HL-60 (cell line): ENCODE measurements at places on chromosomes 13 and 19.
A peak's percentile ranks its signal among the peaks of the same experiment; 100 is the strongest.

DNA sequence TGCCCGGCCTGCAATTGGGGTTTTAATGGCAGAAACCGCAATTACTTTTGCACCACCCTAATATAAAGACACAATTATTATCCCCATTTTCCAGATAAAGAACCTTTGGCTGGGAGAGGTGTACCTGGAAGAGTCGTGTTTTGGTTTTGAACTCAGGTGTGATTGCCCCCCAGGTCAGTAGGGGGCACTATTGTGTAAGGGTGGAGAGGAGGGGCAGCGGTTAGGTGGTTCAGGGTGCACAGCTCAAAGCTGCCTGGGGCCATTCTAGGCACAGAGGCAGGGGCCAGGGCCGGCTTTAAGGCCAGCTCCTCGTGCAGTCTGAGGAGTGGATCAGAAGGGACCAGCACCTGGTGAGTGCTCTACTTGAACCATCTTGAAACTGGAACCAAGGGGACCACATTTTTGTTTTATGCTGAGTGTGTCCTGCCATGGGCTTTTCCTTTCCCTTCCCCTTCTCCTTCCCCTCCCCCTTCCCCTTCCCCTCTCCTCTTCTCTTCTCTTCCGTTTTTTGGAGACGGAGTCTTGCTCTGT, 5.8 kb upstream of the FCGRT start:
- peak; percentile 72 for DNase-seq

DNA sequence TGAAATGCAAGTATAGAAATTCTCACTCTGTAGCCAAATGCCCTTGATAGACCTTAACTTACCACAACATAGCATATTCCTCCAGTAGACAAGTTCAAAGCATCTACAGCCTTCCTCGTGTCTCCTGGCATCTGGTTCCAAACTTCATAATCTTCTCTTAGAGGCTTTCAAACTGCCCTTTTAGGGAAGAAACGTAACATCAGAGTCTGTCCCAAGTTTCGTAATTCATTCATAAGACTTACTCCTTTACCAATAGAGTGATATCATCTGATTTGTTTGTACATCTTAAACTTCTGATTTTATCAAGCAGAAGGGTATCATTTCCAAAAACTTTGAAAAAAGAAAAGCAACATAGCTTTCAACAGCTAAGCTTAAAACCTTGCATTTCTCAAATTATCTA, 137.4 kb downstream of the SPRY2 start:
- DNase-seq = no peak

GRCh38 chr19:53102756-53103233, 427 bp downstream of the ZNF160 start:
- peak; percentile 30 for DNase-seq

GRCh38 chr13:112703449-112704284, 13.8 kb downstream of the ATP11A start:
- DNase-seq = no peak

DNA sequence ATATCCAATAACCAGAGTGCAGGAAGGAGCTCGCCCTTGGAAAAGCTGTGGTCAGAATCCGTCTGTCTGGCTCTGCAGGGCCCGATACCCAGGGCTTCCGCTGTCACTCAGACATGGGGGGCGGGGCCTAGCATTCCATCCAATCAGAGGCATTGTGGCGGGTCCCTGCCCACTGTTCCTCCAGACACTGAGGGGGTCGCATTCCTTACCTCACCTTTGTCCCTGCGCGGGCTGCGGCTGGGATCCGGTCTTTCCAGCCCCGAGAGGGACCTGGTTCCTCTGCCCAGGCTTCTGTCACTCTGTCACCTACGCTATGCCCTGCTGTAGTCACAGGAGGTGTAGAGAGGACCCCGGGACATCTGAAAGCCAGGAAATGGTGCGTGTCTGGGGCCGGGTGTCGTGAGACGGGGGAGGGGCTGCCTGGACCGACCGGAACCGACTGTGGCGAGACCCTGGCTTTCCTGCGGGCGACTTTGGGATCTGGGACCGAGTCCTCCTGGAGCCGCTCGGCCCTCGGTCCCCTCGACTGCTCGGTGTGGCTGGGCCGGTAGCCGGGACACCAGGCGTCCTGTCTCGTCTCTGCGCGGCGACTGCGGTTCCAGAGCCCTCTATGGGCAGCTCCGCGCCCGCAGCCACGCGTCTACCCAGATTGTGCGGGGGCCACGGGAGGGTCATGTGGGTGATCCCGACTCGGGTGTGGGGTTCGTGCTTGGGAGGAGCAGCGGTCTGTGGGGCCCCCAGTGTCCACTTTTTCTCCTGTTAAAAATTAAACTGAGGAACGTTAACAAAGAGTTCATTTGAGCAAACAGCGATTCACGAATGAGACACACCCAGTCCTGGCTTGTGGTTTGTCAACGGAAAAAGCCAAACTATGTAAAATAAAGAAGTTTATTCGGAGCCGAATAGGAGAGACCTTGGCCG, at the start of gene ZNF69:
Gene ZNF69, plus strand, starts transcription at position 172 of the 921 bp plus-strand sequence. Its CDS starts 142 bp downstream, at position 314.
- no peak for DNase-seq

- DNase-seq = peak; percentile 67
Measured at GRCh38 chr19:33299051-33299688, 3.2 kb downstream of the CEBPA start.

DNA sequence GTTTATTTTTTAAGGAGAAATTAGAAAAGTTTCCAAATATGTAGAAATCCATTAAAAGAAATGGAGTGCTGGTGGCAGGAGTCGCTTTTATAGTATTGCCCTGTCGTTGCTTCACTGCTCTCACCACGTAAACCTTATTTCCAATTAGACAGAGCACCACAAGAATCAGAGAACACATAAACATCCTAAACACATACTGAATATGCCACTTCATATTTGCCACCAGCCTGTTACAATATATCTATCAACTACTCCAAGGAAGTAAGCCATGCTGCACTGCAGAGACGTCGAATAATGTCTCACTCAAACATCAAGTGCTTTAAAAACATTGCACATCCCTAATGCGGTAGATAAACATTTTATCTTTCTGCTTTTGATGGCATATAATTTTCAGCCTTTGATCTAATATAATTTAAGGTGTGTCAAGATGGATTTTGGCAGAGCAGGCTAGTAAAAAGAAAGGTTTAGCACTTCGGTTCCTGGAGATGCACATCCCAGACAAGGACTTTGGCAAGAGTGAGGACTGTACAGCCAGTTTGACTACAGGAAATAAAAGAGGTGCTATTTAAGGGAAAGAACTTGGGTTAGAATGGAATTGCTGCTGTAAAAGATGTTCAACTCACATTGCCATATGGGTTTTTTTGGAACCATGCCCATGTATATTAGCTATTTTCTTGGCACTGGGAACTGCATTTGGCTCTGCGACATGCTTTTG, 932.3 kb downstream of the EFNB2 start:
- DNase-seq = no peak

GRCh38 chr19:58033741-58034476, at the start of gene ZSCAN1:
Gene ZSCAN1 (plus strand): TSS chr19:58034025. CDS start chr19:58037837, 3,812 bp downstream.
- no peak for DNase-seq

- peak; percentile 43 for DNase-seq
Measured at GRCh38 chr19:35044317-35045117, 3.0 kb downstream of the HPN start.

GRCh38 chr13:48906200-48906599, 69.5 kb upstream of the FNDC3A start:
- DNase-seq = no peak

GRCh38 chr13:84137292-84137691, 255.0 kb upstream of the SLITRK1 start:
- DNase-seq = no peak

DNA sequence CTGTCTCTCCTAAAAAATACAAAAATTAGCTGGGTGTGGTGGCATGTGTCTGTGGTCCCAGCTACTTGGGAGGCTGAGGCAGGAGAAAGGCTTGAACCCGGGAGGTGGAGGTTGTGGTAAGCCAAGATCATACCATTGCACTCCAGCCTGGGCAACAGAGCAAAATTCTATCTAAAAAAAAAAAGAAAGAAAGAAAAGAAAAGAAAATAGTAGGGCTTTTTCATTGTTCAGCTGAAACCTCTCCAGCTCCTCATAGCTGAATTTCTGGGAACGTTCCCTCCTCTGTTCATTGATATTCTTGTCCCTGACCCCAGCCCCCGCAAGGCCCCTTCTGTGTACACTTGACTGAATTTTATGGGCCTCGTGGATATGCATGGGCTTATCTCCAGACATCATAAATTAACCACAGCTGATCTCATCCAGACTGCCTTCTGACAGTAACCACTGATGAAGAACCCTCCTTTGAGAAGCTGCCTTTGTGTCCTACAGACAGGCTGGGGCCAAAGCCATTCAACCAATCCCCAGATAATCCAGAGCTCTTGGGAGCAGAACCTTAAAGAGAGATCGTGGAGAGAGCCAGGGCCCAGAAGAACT, at the start of gene ELSPBP1:
Gene ELSPBP1, plus strand, starts transcription at position 424 of the 594 bp plus-strand sequence. CDS start 14,036 bp downstream, outside the sequence.
- no peak for DNase-seq

DNA sequence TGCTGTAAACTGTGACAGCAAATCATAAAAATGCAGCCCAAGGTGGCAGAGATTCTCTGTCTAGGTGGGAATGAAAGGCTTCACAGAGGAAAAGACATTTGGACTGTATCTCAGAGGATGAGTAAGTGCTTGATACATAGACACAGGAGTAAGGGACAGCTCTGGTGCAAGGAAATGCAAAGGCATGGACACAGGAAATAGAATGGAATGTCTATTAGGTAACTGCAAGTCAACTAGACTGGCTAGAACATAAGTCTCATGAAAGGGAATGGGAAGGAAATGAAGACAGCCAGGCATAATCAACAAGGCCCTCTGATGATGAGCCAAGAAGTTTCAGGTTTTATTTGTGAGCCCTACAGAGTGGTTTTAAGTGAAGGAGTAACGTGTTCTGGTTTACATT, 321.7 kb downstream of the SUCLA2 start:
- DNase-seq = no peak

- no peak for DNase-seq
Measured at GRCh38 chr13:110629735-110630134, 14.4 kb downstream of the NAXD start.

DNA sequence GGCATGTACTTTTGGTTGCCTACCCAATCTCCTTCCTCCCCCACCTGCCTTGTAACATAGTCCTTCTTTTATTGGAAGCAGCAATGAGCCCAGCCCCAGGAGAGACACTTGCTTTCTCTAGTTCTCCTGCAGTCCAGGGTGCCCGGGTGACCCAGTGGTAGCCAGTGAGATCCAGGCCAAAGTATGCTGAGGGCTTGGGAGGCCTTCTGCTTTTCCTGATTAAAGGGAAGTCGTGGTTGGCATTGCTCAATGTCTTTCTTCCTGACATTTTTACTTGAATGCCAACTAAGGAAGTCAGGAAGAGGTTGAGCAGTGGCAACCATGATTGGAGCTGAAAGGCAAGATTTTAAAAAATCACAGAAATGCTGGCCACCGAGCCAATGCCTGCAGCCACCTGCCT, 25.7 kb downstream of the CNMD start:
- DNase-seq = peak; percentile 75

DNA sequence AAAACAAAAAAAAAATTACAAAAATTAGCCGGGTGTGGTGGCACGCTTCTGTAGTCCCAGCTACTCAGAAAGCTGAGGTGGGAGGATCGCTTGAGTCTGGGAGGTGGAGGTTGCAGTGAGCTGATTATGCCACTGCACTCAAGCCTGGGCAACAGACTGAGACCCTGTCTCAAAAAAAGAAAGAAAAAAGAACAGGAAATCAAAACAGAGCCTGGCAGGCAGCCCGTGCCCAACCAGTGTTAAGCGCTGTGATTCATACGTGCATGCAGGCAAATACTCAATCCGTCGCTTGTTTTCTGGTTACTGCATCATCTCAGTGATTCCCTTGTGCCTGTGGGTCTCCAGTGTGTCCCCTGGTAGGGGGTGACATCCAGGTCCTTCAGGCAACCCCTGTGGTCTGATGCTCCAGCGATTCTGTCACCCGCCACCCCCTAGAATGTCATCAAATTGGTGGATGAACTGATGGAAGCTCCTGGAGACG, 18.1 kb downstream of the DDX39A start:
- no peak for DNase-seq

DNA sequence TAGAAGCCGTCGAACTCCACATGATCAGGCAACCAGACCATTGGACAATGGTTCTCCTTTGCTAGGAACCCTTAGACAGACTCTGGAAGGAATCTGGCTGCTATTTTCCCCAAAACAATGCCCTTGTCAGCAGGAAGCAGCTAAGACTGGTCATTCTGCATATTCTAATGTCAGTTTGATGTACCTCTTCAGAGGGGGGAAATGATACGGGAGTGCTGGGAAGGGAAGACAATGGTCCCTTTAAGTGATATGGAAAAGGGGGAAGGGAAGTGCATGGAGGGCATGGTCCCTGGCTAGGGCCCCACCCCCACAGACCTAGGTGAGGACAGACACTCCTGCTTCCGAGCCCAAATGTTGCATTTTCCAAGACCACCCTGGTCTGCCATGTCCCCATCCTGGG, 389.0 kb upstream of the SLITRK6 start:
- DNase-seq = no peak

GRCh38 chr13:51785712-51786424, 18.1 kb downstream of the DHRS12 start:
- no peak for DNase-seq

- DNase-seq = no peak
Measured at GRCh38 chr13:114103801-114104654, 28.4 kb downstream of the RASA3 start.

DNA sequence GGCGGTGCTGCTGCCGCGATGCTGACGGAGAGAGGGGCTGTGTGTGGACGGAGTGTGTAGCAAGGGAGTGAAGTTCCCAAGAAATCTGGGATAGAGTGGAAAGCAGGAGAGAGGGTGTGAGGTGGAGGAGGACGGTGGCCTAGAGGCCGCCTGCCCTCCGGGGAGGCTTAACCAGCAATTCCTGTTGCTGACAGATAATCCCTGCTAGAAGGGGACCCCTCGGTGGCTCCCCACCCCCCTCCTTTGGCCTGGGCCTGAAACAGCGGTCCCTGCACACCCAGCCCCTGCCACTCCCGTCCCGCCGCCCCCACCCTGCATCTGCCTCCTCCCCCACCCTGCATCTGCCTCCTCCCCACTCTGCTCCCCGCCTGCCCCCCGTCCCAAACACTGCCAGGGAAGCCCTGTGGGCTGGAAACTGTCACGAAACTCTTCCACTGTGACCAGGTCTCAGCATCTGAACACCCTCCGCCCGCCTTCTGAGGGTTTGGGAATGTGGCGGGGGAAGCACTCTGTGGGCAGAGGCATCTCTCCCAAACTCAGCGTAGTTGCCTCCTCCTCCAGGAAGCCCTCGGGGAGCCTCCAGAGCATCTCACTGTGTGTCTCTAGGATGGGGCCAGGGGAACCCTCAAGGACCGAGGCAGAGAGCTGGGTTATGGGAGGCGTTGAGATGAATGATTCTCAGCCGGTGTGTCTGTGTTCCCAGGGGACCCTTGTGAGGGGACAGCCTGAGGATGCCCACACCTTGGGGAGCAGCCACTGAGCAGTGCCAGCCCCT, 17.1 kb upstream of the MATK start:
- DNase-seq = no peak

GRCh38 chr13:61128850-61129645, 286.6 kb downstream of the PCDH20 start:
- no peak for DNase-seq

GRCh38 chr13:106277484-106278154, 257.8 kb downstream of the EFNB2 start:
- no peak for DNase-seq

DNA sequence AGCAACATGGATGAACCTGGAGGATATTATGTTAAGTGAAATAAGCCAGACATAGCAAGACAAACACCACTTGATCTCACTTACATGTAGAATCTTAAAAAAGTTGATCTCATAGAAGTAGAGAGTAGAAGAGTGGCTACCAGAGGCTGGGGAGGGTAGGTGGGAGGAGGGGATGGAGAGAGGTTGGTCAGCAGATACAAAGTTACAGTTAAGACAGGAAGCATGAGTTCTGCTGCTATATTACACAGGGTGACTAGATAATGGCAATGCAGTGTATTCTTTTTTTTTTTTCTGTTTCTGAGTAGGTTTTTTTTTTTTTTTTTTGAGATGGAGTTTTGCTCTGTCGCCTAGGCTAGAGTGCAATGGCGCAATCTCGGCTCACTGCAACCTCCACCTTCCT, 15.2 kb upstream of the THSD1 start:
- peak; percentile 69 for DNase-seq

GRCh38 chr19:54114340-54115108, 933 bp downstream of the TFPT start:
- peak; percentile 58 for DNase-seq
